NCI-H1092 treated with DMSO at 0.1 percent for 48 hours (cell line): ENCODE measurements at places on chromosomes 16 and 17.

DNA sequence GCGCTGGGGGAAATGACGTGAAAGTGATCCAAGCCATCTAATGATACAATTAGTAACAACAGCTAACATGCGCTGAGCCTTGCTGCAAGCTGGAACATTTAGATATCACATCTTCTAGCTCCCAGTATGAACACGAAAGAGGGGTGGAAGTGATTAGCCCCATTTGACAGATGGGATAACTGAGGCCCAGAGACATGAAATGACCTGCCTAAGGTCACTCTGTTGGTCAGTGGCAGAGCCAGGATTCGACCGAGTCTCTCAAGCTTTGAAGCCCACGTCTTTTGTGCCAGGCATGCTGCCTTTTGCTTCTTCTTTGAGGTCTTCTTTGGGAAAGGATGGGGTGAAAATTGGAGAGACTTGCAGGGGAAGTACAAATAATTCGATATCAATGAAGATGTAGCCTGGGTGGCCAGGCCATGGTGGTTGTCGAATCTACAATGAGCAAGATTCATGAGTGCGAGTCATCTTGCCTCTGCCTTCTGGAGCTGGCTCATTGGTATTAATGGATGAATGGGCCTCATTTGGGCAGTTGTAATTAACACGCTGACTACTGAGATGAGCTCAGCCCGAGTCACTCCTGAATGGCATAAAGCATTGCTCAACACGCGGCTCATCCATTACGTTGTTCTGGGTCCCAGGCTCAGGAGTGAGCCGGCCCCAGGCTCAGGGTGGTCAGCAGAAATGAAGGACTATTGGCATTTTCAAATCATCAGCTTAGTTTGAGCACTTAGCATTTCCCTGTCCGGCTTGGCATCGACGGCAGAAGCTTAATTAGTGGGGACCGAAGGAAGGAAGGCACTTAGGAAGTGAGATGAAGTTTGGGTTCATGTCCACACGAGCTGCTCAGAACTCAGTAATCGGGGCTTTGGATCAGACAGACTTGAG is 28.0 kb upstream of the GPRC5B start:
- no peak for DNase-seq

GRCh38 chr16:69476920-69477443 is 52.6 kb downstream of the CYB5B start:
- DNase-seq = no peak

GRCh38 chr17:31787857-31788570 is 71.0 kb downstream of the COPRS start:
- DNase-seq = no peak

DNA sequence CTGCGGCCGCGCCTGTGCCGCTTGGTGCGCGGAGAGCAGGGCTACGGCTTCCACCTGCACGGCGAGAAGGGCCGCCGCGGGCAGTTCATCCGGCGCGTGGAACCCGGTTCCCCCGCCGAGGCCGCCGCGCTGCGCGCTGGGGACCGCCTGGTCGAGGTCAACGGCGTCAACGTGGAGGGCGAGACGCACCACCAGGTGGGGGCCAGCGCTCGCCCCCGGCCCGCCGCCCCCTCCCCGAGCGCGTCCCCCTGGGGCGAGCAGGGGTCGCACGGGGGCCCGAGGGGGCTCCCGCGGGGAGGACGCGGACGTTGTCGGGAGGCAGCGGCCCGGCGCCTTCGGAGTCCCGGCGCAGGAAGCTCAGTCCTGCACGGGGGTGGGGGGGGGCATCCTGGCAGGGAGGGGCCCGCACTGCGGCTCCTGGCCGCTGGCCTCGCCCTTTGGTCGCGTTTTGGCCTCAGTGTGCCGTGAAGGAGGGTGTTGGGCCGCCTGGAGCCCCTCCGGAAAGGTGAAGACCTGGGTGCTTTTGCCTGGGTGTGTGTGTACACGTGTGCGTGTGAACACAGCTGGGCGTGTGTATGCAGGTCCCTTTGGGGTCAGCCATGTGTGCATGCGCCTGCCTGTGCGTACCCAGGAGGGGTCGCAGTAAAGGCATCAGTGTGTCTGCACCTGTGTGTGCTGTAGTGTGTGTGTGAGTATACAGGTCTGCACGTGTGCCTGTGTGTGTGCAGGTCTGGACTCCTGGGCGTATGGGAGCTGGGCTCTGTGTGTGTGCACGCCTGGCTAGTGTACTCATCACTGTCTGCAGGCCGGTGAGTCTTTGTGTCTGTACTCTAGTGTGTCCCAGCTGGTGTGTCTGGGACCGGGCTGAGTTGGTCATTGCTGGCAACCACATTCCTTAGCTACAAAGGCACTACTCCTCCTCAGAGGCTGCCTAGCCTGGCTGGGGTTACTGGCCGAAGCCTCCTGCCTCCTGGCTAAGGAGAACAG is 615 bp downstream of the NHERF2 start:
- DNase-seq = peak; percentile 10

GRCh38 chr16:88430524-88431446 is 22.3 kb upstream of the ZFPM1 start:
- DNase-seq = no peak

- no peak for DNase-seq
These were observed 1143.6 kb downstream of the CDH11 start for GRCh38 chr16:63978240-63978639.
